Spinal cord (tissue), 10 donors: ENCODE measurements at places on chromosomes 11 and 22. TPM values are rescaled to one million over a fixed set of nuclear protein-coding genes. Genes with fewer than 3 reads are reported as not detected.

DNA sequence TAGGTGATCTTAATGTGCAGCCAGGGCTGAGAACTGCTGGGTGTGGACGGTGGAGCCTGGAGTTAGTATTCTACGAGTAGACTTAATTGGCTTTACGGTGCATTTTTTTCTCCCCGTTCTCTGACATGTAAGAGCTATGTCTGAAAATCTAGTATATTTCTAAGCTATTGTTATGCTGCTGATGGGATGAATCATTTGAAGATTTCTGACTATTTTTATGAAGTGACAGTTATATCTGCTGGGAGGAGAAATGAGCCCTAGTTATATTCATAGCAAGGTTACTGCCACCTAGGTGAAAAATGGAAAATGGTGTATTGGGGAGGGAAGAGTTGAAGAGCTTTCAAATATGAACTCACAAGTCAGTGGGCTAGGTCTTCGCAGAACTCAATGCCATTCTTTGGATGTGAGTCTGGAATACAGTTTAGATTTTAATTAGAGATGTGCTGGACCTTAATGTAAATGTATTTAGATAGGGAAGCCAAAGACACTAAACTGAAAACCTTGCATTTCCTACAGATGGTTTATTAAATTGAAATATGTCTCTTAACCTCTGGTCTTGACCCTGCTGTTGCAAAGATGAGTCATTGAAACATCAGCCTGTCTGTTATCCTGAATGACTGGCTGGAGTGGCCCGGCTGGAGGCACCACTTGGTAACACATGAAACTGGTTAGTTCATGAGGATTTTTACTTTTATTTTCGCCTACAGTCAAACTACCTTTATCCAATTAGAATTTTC is 293.7 kb downstream of the DDX10 start:
- DNase-seq: peak; percentile 55
- H3K4me3 ChIP-seq: no peak overlapping the region
- no peak overlapping the region for H3K27ac ChIP-seq
- no peaks in the 10 kb centered on the region for H3K27me3 ChIP-seq
- H3K36me3 ChIP-seq: no peaks in the 10 kb centered on the region

DNA sequence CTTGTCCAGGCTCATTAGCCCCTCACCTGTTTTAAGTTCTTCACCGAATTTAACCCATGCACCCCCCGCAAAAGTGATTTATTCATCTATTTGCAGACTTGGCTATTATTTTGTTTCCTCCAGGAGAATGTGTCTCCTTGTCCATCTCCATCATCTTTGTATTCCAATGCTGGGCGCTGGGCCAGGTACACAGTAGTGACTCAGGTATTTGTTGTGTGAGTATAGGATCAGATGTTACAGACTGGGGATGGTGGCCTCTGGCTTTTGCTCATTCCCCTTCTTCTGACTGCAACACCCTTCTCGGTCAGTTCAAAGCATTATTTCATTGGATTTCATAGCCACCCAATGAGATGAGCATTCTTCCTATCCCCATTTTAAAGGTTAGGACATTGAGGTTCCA is 408.2 kb downstream of the MN1 start:
- no peak overlapping the region for H3K4me3 ChIP-seq
- H3K36me3 ChIP-seq: no peaks in the 10 kb centered on the region
- H3K27me3 ChIP-seq: peaks cover 7% of the 10 kb centered on the region
- H3K4me1 ChIP-seq: peaks cover 6% of the 10 kb centered on the region
- no peak overlapping the region for H3K27ac ChIP-seq

Gene HORMAD2
- 0.86 TPM for polyA plus RNA-seq

DNA sequence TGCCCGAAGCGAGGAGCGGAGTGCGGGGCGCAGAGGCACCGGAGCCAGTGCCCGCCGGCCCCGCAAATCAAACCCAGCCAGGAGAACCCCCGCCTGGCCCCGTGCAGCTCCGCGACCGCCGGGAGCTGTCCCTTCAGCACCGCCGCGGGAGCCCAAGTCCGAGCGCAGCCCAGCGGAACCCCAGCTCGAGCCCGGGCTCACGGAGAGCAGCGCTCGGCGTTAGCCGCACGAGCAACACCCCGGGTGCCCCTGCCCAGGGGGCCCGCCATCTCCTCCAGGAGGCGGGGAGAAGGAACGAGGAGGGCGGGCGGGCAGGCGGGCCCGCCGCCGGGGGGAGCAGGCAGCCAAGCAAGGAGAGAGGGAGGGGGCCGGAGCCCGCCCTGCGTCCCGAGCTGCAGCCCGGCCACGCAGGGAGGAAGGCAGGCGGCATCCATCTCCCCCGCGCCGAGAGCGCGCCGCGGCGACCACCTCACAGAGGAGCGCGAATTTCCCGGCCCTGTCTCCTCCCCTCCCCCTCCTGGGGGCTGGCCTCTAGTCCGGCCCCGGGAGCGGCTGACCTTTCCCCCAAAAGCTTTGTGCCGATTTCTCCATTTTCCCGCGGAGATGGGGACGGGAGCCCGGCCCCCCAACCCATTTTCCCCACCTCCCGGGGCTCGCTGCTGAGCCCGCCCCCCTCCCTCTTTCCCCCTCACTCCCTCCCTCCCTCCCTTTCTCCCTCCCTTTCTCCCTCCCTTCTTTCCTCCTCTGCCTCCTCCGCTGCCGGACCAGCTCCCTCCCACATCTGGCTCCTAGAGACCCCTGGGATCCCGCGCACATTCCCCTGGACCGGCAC is 621 bp downstream of the KCNC1 start:
- peaks cover 4% of the 10 kb centered on the region for H3K36me3 ChIP-seq
- H3K4me3 ChIP-seq: peak overlapping the region; percentile 46
- DNase-seq: no peak
- no peak overlapping the region for H3K27ac ChIP-seq
- H3K27me3 ChIP-seq: peaks cover 21% of the 10 kb centered on the region

DNA sequence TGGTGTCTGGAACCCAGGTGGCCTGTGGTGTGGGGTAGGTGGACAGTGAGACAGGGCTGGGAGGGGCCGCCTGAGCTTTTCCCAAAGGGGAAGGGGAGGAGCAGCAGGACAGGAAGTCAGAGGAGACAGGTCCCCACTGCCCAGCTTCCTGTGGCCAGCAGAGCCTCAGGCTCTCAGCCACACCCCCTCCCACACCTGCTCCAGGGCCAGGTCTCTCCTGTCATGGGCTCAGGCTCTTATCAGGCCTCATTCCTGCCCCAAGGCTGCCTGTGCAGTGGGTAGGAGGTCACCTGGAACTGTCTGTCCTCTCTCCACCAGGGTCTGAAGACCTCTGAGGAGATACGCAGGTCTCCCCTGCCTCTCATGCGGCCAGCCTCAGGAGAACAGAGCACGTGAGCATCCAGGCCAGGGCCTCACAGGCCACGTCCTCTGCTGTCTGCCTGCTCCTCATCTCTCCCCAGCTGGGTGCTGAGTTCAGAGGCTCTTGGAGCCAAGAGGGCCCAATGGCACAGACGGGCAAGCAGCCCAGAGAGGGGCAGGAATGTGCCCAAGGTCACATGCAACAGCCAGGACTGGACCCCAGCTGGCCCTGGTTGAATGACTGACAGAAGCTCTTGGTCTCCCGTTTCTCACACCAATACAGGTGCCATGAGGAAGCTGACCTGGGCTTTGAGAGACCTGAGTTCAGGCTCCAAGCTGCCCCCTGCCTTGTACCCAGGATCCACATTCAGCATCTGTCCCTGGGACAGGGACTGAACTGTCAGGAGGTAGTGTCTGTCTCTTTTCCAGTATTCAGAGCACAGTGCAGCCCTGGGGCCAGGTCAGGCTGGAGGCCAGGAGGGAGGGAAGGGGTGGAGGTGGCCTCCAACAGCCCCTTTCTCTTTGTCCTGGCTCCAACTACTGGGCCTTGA is 16.7 kb downstream of the STARD10 start:
- DNase-seq: no peak
- H3K36me3 ChIP-seq: peaks cover 39% of the 10 kb centered on the region
- peaks cover 61% of the 10 kb centered on the region for H3K4me1 ChIP-seq
- no peak overlapping the region for H3K27ac ChIP-seq
- H3K27me3 ChIP-seq: no peaks in the 10 kb centered on the region
- H3K4me3 ChIP-seq: no peak overlapping the region

DNA sequence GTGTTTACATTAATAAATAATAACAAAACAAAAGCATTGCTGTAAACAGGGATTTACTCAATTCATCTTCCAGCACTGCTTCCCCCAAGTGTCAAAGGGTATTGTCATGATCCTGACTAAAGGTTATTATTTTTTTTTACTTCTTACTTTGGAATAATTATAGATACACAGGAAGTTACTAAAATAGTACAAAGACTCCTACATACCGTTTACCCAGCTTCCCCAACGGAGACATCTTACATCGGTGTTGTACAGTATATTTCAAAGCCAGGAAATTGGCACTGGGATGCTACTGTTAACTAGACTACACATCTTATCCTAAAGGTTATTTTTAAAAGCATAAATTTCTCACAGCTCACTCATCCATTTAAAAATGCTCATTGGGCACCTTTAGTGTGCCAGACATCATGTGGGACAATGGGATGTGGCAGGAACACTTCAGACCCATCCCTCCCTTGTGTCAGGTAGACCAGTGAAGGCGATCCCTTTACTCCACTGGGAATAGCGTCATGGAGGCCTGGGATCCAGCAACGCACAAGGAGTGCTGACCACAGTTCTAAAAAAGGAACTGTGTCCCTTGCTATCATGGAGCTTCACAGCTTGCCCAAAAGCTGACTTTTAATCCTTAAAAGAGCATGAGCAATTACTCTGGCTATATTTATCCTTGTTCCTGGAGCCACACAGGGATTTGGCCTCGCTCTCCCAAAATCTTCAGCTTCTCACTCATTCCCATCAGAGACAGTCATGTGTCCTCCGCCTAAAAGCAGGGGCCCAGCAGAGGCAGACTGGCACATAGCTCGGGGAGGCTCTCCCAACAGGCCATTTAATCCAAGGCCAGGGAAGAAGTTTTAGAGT is 3.1 kb upstream of the IRAG1 start:
- H3K27ac ChIP-seq: no peak overlapping the region
- DNase-seq: no peak
- H3K27me3 ChIP-seq: no peaks in the 10 kb centered on the region
- H3K36me3 ChIP-seq: no peaks in the 10 kb centered on the region
- H3K4me1 ChIP-seq: peaks cover 15% of the 10 kb centered on the region

DNA sequence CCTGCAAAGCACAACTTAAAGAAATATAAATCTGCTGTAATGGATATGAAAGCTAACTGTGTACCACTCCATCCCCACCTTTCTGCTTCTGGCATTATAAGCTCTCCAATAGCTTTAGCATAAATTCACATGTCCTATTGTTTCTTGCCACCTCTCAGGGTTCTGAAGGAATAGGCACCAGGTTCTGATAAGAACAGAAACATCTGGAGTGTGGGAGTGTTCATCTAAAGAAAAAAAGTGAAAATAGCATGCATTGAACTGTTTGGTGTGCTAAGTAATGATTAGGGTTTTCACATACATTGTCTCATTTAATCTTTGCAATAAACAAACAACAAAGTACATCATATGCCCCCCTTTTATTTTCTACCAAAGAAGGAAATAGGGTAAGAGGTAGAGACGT is 72.3 kb downstream of the FAM76B start:
- H3K27ac ChIP-seq: no peak overlapping the region
- no peak for DNase-seq
- H3K36me3 ChIP-seq: no peaks in the 10 kb centered on the region
- H3K4me1 ChIP-seq: no peaks in the 10 kb centered on the region
- H3K4me3 ChIP-seq: no peak overlapping the region
- H3K27me3 ChIP-seq: no peaks in the 10 kb centered on the region

Gene PHLDB1
- polyA plus RNA-seq: 205 TPM

DNA sequence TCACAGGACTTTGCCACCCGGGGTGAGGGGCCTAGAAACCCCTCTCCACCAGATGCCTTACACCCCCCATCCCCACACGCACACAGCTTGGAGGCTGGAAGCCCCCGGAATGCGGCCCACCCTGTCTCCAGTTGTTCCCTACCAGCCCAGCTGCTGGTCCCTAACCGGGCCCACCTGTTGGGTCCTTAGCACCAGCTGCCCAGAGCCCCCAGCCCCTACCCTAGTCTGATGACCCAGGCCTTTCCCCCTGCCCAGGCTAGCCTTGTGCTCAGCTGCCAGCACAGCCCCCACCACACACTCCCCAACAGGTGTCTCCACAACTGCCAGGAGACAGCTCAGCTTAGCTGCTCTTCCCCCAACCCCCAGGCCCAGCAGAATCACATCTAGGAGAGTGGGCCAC is 67.1 kb downstream of the CDKN1C start:
- no peak overlapping the region for H3K27ac ChIP-seq
- H3K36me3 ChIP-seq: no peaks in the 10 kb centered on the region
- peaks cover 4% of the 10 kb centered on the region for H3K4me1 ChIP-seq
- no peaks in the 10 kb centered on the region for H3K27me3 ChIP-seq

DNA sequence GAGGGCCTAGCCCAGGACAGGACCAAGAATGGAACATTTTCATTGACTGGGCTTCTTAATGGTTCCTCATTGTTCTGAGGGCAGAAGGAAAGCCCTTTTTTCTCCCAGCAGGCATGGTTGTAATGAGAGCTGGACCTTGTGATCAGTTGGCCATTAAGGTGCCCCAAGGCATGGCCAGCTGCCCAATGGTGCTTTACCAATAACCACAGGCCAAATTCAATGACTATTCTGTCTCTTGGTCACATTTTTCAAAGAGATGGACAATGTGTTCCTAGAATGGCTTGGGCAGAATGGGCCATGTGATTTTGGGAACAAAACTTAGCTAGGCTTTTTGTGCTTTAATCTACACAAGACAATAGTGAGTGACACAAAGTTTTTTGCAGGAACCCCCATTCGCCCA is 7.3 kb downstream of the NAV2 start:
- peaks cover 2% of the 10 kb centered on the region for H3K27me3 ChIP-seq
- no peak overlapping the region for H3K27ac ChIP-seq
- no peak overlapping the region for H3K4me3 ChIP-seq
- peaks cover 28% of the 10 kb centered on the region for H3K4me1 ChIP-seq

Gene PDE3B
- polyA plus RNA-seq: 12.8 TPM

Gene KCNJ4
- polyA plus RNA-seq: 1.2 TPM

Gene CCDC73
- polyA plus RNA-seq: 0.36 TPM

DNA sequence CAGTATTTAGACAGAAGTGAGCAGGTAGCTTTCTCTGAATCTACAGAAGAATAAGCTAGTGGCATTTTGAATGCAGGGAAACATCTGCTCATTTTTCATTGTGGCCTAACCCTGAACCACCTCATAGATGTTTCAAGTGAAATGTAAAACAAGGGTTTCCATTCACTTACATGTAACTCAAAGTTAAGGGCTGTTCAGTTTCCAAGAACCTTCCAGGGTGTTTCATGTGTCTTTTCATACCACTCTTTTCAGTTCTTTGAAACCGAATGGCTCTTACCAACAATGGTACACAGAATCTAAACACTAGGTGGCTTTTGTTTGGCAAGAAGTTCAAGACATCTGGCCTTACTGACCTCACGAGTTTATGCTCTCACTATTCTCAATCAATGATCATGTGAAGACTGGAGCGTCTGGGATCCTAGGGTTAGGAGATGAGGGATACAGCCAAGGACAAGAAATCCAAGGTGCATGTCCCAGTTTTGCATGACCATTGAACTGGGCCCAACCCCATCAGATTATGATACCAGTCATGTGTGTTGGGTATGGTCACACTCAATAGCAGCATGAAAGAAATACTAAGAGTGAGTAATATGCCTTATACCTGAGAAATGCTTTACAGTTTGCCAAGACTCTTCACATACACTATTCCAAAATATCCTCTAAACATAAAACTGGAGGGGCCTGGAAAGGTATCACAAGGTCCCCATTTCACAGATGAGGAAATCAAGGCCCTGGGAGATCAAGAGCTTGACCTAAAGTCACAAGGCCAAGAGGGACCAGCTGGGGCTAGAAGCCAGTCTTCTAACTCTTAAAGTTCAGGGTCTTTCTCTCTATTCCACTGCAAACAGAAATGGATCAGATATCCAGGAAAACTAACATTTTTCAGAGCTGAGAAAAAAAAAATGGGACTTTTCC is 92.7 kb downstream of the ETS1 start:
- no peaks in the 10 kb centered on the region for H3K36me3 ChIP-seq
- H3K27ac ChIP-seq: no peak overlapping the region
- peaks cover 10% of the 10 kb centered on the region for H3K4me1 ChIP-seq

Gene KLHDC7B
- 0.22 TPM for polyA plus RNA-seq
